Bronchial epithelial cell (primary cell): ENCODE measurements at places on chromosomes 12 and 14.

GRCh38 chr12:14403293-14403692, 37.8 kb downstream of the ATF7IP start:
- no peak for DNase-seq

GRCh38 chr12:87612996-87613395, 416.2 kb downstream of the C12orf50 start:
- DNase-seq: no peak

GRCh38 chr14:99402285-99402648, 78.4 kb downstream of the SETD3 start:
- no peak for DNase-seq

DNA sequence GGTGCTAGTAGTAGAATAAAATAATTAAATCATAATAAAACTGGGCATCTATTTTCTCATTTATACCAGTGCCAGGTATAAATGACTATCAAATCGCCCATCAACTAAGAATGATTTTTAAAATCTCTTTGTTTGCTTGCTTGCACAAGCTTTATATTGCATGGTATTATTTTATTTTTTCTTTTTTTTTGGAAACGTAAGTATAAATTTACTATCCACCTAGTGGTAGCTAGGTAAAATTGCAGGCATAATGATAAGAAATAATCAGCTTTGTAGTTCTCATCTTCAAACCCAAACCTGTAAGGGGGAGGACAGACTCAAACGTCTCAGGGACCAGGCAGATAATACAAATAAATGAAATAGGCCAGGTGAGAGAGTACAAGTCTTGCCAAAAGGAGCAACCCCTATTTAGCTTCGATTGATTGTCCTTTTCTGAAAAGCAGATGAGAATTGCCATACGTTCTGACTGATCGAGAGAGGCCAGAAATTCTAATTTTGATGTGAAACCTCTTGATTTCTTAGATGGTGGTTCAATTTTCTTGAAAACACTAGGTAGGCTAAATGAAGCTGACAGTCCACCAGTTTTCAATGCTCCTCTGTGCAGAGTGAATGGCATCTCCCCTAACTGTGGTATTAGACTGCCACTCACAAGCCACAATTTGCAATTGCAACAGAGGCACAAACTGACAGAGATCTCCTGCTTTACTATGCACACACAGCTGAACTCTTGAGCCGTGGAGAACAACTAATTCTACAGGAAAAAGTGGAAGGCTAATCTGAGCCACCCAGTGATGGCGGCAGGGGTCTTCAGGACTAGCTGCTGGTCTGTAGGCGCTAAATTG, 189.3 kb downstream of the DACT1 start:
- DNase-seq: no peak

DNA sequence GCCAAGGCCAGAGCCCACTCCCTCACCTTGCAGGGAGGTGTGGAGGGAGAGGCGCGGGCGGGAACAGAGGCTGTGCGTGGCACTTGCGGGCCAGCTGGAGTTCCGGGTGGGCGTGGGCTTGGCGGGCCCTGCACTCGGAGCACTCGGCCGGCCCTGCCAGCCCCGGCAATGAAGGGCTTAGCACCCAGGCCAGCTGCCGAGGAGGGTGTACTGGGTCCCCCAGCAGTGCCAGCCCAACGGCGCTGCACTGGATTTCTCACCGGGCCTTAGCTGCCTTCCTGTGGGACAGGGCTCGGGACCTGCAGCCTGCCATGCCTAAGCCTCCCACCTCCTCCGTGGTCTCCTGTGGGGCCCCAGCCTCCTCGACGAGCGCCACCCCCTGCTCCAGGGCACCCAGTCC, 107.5 kb downstream of the FAR2 start:
- no peak for DNase-seq

GRCh38 chr12:107558816-107559382, 126.7 kb upstream of the PWP1 start:
- DNase-seq: no peak

DNA sequence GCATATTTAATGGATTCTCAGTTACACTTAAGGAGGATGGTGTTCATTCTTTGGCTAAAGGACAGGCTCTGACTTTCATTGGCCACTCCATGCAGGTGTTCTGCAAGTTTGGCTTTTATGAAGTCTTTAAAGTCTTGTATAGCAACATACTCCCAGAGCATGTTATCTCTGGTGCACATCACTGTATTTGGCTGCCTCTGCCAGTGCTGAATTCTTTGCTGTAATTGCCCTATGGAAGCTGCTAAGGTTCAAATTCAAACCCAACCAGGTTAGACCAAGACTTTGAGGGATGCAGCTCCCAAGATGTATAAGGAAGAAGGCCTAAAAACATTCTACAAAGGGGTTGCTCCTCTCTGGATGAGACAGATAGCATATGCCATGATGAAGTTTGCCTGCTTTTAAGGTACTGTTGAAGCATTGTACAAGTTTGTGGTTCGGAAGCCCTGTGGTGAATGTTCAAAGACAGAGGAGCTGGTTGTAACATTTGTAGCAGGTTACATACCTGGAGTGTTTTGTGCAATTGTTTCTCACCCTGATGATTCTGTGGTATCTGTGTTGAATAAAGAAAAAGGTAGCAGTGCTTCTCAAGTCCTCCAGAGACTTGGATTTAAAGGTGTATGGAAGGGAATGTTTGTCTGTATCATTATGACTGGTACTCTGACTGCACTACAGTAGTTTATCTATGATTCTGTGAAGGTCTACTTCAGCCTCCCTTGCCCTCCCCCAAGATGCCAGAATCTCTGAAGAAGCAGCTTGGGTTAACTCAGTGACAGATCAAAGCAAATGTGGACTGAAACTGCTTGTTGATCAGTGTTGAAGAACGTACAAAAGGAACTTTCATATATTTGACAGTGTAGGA, 19.4 kb downstream of the TMEM116 start:
- no peak for DNase-seq

GRCh38 chr12:122635471-122635870, 67.7 kb downstream of the HCAR2 start:
- DNase-seq: no peak

DNA sequence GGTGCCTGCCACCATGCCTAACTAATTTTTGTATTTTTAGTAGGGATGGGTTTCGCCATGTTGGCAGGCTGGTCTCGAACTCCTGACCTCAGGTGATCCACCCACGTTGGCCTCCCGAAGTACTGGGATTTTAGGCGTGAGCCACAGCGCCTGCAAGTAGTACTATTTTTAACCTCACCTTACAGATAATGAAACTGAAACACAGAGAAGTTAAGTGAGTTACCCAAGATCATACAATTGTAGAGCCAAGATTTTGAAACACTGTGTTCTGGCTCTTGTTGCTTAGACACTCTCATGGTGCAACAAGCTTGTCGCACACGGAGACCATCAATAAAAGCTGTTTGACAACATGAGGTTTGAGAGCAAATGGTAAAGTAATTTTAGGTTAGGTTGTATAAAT, 159.1 kb upstream of the LMNTD1 start:
- no peak for DNase-seq

GRCh38 chr14:96135285-96135684, 69.4 kb upstream of the BDKRB2 start:
- no peak for DNase-seq

GRCh38 chr12:89247541-89247942, 104.8 kb downstream of the DUSP6 start:
- no peak for DNase-seq

GRCh38 chr14:34379816-34380470, 82.1 kb downstream of the SPTSSA start:
- no peak for DNase-seq

DNA sequence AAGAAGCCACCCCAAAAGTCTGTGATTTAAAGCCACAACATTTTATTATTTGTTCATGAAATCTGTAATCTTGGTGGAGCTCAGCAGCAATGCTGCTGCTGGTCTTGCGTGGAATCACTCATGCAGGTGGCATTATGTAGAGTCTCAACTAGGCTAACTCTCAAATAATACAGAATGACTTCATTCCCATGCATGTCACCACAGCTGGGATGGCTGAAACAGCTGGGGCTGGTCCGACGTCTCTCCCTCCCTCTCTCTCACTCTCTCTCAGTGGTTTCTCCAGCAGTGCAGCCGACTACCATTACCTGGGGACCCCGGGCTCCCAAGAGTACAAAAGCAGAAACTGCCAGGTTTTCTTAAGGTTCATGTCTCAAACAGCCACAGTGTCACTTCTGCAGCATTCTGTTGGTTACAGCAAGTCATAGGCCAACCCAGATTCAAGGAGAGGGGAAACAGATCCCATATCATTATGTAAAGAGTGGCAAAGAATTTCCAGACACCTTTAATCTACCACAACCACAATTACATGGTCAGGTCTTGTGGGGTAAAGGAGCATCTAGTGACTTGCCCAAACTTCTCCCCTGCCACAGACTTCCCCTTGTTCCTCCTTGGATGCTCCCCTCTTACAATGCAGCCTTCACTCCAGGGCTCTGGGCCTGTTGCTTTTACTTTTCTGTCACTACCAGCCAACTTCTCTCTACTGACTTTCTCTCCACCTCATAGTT, 192.0 kb upstream of the HMGA2 start:
- DNase-seq: peak; percentile 69

GRCh38 chr12:92503971-92504593, 198.7 kb upstream of the PLEKHG7 start:
- no peak for DNase-seq

- peak; percentile 38 for DNase-seq
Observed at GRCh38 chr14:98298481-98299244, 973.3 kb downstream of the BCL11B start.

- no peak for DNase-seq
Observed at GRCh38 chr12:76859611-76860010, 19.2 kb downstream of the CSRP2 start.

GRCh38 chr12:3303410-3304136, 187.4 kb upstream of the PRMT8 start:
- DNase-seq: peak; percentile 67
